ENCODE measurements at places on chromosomes 3 and 15.

DNA sequence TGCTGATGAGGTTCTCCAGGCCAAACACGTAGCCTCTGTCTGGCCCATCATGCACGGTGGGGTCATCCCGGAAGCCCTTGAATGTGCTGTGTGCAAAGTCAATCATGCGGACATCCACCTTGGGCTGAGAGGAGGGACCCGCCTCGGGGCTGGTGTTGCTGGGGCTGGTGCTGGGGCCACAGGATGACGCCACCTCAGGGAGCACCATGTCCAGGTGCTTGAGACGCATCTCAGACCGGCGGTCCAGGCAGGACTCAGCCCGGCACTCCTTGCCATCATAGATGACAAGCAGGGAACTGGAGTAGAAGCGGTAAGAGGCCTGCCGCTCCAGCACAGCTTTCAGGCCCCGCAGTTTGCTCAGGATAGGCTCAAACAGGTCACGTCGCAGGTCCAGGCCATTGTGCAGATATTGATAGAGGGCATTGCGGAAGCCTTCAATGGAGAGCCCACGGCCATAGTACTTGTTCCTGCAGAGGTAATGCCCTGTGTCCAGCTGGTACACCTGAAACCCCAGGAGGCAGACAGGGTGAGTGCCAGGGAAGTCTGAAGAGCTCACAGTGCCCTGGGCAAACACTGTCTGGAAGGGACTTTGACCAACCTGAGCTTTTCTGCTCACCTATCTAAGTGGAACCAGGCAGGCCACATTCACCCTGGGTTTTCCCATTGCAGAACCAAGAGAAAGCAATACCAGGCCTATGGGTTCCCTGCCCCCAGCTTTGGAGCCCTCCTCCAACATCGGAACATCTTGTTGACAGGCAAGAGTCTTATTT is 3.6 kb upstream of the GMPPB start:
- peaks cover 10% of the 10 kb centered on the region for H3K36me3 ChIP-seq
- DNase-seq: no peak
- no peaks in the 10 kb centered on the region for H3K27me3 ChIP-seq
- H3K4me1 ChIP-seq: peaks cover 20% of the 10 kb centered on the region

DNA sequence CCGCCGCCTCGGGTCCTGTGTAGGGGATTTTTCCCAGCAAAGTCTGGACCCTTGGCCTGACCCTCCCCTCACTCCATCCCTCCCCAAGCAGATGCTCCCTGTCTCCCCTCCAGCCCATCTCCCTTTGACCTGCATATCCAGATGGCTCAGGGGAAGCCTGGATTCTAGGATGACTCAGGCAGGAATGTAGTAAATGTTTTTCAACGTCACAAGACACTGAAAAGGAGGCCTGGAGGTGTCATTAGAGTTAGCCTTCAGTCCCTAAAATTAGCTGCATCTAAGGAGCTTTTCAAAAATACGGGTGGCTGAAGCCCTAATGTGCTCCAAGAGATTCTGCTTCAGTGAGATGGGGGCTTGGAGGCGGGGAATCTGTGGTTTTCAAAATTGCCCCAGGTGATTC is 7.2 kb downstream of the ACAN start:
- no peak overlapping the region for H3K4me3 ChIP-seq
- no peak for DNase-seq
- peaks cover 13% of the 10 kb centered on the region for H3K36me3 ChIP-seq
- no peak overlapping the region for H3K27ac ChIP-seq

DNA sequence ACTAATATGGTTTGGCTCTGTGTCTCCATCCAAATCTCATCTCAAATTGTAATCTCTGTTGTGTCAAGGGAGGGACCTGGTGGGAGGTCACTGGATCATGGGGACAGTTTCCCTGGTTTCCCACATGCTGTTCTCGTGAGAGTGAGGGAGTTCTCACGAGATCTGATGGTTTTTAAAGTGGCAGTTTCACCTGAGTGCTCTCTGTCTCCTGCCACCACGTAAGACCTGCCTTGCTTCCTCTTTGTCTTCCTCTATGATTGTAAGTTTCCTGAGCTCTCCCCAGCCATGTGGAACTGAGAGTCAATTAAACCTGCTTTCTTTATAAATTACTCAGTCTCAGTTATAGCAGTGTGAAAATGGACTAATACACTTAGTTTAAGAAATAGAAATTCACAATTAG is 228.9 kb downstream of the CD47 start:
- no peak overlapping the region for H3K27ac ChIP-seq
- no peaks in the 10 kb centered on the region for H3K27me3 ChIP-seq
- no peak for DNase-seq
- no peaks in the 10 kb centered on the region for H3K36me3 ChIP-seq

DNA sequence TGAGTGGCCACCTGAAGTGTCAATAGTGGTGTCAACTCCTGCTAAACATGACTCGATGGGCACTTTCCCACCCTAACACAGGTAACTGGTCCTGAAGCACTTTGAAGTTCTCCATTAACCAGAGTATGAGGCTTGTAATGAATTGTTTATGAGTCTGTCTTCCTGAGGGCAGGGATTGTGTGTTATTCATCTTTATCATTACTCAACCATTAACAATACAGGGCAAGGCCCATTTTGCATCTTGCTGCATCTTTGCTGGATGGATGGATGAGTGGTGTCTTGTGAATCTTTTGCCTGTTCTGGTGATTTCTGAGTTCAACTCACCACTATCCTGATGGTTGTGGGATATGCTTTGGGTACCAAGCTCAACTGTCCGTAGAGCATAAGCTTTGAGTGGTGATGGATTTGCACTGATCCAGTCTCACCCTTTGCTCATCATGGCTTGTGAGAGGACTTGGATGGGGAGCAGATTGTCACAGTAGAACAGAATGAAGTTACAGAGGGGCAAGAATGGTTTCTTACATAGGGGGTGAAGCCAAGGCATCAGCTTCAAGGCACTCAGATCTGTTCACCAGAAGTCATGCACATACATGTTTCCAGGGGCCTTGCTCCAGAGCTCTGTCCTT is 22.3 kb upstream of the EPB42 start:
- H3K27me3 ChIP-seq: peaks cover 47% of the 10 kb centered on the region
- H3K4me1 ChIP-seq: peaks cover 3% of the 10 kb centered on the region
- DNase-seq: no peak
- no peaks in the 10 kb centered on the region for H3K36me3 ChIP-seq

GRCh38 chr15:70853318-70853972 is 512 bp downstream of the LARP6 start:
- peaks cover 76% of the 10 kb centered on the region for H3K4me1 ChIP-seq
- no peaks in the 10 kb centered on the region for H3K27me3 ChIP-seq
- H3K4me3 ChIP-seq: peak overlapping the region; percentile 90
- H3K36me3 ChIP-seq: peaks cover 14% of the 10 kb centered on the region
- no peak for DNase-seq

DNA sequence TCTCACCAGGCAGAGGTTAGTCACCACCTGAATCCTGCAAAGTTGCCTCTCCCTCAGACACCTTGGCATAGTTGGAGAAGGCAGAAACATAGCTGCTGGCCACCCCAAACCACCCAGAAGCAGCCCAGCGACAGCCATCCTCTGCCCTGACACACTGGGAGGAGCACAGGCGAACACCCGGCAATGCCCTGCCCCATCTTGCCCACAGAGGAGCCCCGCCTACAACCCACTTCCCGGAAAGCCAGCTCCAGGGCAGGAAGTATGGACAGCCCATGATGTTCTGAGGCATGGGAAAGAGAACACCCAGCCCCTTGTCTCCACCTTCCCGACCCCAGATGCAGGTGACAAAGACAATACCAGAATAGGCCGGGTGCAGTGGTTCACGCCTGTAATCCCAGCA is 12.6 kb upstream of the SHISA5 start:
- no peak overlapping the region for H3K4me3 ChIP-seq
- no peak overlapping the region for H3K27ac ChIP-seq
- H3K4me1 ChIP-seq: no peaks in the 10 kb centered on the region
- no peaks in the 10 kb centered on the region for H3K27me3 ChIP-seq
- DNase-seq: no peak
- peaks cover 4% of the 10 kb centered on the region for H3K36me3 ChIP-seq

- no peak overlapping the region for H3K27ac ChIP-seq
- H3K4me3 ChIP-seq: no peak overlapping the region
- peaks cover 13% of the 10 kb centered on the region for H3K4me1 ChIP-seq
- H3K36me3 ChIP-seq: no peaks in the 10 kb centered on the region
- no peak for DNase-seq
- no peaks in the 10 kb centered on the region for H3K27me3 ChIP-seq
Measured at GRCh38 chr3:77414881-77415280, 375.0 kb downstream of the ROBO2 start.

GRCh38 chr15:76327191-76328105 is 9.1 kb upstream of the ISL2 start:
- no peak overlapping the region for H3K4me3 ChIP-seq
- H3K27ac ChIP-seq: no peak overlapping the region
- no peaks in the 10 kb centered on the region for H3K36me3 ChIP-seq

- H3K36me3 ChIP-seq: no peaks in the 10 kb centered on the region
- no peak for DNase-seq
Measured at GRCh38 chr3:177725165-177725564, 527.9 kb upstream of the TBL1XR1 start.

DNA sequence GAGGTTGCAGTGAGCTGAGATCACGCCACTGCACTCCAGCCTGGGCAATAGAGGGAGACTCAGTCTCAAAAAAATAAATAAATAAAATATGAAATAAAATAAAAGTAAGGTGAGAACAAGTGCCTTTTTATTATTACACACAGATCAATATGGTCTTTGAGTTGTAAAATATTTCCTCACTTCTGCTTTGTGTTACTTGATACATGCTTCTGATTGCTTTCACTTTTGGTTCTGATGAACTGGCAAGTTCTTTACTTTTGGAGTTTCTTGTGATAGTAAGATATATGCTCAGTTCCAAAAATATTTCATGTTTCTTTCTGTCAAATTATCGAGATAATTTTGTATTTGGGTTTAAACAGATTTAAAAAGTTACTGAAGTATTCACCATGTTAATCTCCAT is 16.6 kb upstream of the GYG1 start:
- DNase-seq: no peak
- H3K4me3 ChIP-seq: no peak overlapping the region
- H3K4me1 ChIP-seq: peaks cover 10% of the 10 kb centered on the region

DNA sequence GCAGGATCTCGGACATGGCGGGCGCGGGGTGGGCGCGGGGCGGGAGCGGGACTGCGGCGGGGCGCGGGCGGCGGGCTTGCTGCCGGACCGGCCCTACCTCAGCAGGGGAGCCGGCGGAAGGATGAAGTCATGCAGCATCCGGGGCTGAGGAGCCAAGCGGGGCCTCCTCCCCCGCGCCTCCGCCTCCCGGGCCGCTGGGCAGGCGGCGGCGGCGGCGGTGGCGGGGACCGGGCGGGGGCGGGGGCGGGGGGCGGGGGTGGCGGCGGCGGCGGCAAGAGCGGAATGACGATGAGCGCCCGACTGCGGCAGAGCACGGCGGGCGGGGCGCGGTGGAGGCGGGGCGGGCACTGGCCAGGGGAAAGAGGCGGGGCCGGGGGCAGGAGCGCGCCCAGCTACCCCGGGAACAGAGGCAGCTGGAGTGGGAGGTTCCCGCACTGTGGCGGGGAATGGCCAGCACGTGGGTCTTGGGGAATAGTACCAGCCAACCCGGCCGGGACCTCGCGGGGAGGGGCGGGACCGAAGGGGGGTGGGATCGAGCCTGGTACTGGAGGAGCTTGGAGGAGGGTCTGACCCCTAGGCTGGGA is at the start of gene CAMK2N2:
TSS of gene CAMK2N2 (minus strand) at position 284 of the 584 bp plus-strand sequence. CDS start at position 16, 268 bp downstream.
- H3K4me3 ChIP-seq: peak within 1 kb of the TSS; percentile 78
- H3K36me3 ChIP-seq: peaks cover 9% of the 10 kb centered on the region
- no peak within 1 kb of the TSS for H3K27ac ChIP-seq
- peaks cover 11% of the 10 kb centered on the region for H3K27me3 ChIP-seq
- H3K4me1 ChIP-seq: peaks cover 21% of the 10 kb centered on the region
- DNase-seq: peak; percentile 93

- no peak overlapping the region for H3K4me3 ChIP-seq
- H3K27me3 ChIP-seq: peaks cover 24% of the 10 kb centered on the region
- no peaks in the 10 kb centered on the region for H3K36me3 ChIP-seq
Measured at GRCh38 chr15:59741274-59741906, 52.3 kb upstream of the BNIP2 start.

GRCh38 chr3:110528305-110529121 is 543.1 kb upstream of the NECTIN3 start:
- DNase-seq: no peak
- peaks cover 37% of the 10 kb centered on the region for H3K4me1 ChIP-seq
- H3K27ac ChIP-seq: no peak overlapping the region

DNA sequence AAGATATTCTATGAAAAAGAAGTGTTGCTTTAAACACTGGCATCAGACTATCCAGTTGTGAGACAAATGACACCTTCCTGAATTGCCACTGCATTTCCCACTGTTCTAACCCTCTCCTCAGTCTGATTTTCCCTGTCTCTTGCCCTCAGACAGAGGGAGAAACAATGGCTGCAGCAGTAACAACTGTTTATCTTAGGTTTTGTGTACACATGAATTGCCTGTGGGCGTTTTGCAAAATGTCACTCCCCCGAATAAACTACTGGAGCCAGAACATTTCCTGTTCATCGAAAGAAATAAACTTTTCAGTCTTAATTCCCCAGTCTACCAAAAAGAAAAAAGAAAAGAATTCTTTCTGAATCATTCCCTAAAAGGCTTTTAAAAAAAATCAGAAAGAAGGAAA is 155.1 kb downstream of the MAGI1 start:
- DNase-seq: no peak
- H3K36me3 ChIP-seq: no peaks in the 10 kb centered on the region
- peak overlapping the region; percentile 50 for H3K4me3 ChIP-seq
- H3K27ac ChIP-seq: peak overlapping the region; percentile 87
- no peaks in the 10 kb centered on the region for H3K27me3 ChIP-seq

GRCh38 chr3:141289228-141289772 is 57.7 kb downstream of the PXYLP1 start:
- H3K4me3 ChIP-seq: no peak overlapping the region
- peaks cover 11% of the 10 kb centered on the region for H3K36me3 ChIP-seq
- H3K27me3 ChIP-seq: no peaks in the 10 kb centered on the region

GRCh38 chr3:124084022-124084881 is 92.3 kb upstream of the ROPN1 start:
- DNase-seq: no peak
- peaks cover 8% of the 10 kb centered on the region for H3K4me1 ChIP-seq
- no peaks in the 10 kb centered on the region for H3K36me3 ChIP-seq
- H3K27ac ChIP-seq: peak overlapping the region; percentile 6
- H3K4me3 ChIP-seq: no peak overlapping the region

DNA sequence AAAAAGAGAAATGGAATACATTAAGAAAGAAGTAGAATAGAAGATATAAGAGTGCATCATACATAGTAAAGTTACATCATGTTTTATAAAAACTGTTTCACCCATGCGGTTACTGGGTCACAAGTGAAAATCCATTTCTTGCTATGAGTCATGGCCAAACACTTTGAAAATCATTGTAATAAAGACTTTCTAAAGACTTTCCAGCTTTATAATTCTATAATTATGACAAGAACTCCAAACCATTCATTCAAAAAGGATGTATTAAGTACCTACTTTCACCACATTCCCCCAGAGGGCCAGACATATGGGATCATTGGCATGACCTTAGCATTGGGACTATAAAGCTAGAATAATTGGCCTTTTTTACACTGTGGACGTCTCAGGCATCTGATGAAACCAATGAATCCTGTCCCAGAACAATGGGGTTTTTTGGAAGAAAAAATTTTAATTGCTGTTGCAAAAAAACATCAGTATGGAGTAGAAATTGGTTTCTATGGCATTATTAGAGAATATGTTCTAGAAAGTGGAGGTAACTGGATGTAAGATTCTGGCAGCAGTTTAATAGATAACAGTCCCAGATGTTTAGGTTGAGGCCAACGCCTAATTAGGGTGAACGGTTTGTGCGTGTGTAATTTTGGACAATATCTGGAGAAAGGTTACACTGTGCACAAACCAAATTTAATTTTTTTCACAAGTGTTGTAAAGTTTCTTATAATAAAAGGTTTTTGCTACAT is 3.3 kb upstream of the SKIC8 start:
- peak overlapping the region; percentile 81 for H3K27ac ChIP-seq
- DNase-seq: no peak
- H3K36me3 ChIP-seq: no peaks in the 10 kb centered on the region
- no peaks in the 10 kb centered on the region for H3K27me3 ChIP-seq
- H3K4me1 ChIP-seq: peaks cover 57% of the 10 kb centered on the region
